ENCODE measurements at places on chromosomes 16 and 17.

DNA sequence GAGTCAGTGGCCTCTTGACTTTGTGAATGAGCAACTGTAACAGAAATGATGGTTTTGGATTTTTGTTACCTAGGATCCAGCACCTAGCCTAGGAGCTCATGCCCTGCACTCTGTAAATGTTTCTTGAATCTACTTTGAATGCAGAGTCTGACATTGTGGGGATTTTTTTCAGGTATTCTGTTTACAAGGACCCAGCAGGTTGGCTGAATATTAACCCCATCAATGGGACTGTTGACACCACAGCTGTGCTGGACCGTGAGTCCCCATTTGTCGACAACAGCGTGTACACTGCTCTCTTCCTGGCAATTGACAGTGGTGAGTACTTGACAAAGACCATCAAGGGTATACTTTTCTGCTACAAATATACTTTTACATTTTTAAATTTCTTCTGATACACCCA lies 59.8 kb upstream of the HSBP1 start:
- no peak for DNase-seq

GRCh38 chr16:72895951-72896350 lies 152.0 kb downstream of the ZFHX3 start:
- DNase-seq = no peak

GRCh38 chr17:3952186-3952585 lies 12.1 kb downstream of the ATP2A3 start:
- DNase-seq = no peak

DNA sequence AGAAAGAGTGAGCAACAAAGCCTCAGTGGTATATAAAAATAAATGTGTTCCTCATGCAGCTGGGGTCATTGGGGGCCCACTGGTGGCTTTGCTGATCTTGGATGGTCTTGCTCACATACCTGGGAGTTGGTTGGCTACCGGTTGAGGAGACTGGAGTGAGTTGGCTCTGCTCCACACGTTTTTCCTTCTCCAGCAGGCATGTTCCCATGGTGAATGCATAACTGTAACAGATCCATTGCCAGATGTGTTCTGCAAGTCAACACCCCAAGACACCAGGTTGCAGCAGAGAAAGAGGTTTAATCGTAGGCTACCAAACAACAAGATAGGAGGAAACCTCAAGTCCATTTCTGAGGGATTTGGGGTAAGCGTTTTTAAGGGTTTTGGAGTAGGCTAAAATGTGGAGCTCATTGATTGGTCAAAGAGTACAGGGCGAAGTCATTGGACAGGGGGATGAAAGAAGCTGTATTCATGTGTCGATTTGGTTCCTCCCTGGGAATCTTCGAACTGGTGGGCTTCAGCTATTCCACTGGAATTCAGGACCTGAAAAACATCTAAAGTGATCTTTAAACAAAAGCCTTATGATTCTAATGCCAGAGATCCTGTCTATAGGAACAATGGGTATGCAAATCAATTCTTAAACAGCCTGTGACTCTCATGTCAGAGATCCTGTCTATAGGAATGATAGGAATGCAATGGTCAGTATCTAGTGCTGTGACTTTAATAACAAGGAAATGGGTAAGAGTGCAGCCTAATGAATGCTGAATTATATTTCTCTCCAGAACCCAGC lies 467.5 kb upstream of the C16orf82 start:
- DNase-seq = no peak

DNA sequence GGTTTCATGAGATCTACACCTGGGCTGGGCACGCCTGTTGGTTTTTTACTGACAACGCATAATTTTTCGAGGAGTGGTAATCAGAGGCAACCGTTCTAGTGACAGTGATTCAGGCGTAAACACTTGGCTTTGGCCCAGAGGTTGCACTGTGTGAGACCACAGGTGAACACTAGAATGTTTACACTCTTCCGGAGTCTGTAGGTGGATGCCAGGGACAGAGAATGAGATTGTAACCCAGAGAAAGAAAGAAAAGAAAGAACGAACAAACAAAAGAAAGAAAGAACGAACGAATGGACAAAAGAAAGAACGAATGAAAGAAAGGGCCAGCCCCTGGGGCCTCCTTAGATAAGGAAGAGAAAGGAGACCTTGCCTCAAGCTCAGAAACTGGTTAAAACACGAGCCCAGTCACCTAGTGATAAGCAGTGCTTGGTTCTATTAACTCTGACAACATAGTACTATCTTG lies 113.2 kb downstream of the PRKCB start:
- DNase-seq = no peak

- no peak for DNase-seq
Measured at GRCh38 chr17:48577330-48577945, 712 bp downstream of the HOXB4 start.

DNA sequence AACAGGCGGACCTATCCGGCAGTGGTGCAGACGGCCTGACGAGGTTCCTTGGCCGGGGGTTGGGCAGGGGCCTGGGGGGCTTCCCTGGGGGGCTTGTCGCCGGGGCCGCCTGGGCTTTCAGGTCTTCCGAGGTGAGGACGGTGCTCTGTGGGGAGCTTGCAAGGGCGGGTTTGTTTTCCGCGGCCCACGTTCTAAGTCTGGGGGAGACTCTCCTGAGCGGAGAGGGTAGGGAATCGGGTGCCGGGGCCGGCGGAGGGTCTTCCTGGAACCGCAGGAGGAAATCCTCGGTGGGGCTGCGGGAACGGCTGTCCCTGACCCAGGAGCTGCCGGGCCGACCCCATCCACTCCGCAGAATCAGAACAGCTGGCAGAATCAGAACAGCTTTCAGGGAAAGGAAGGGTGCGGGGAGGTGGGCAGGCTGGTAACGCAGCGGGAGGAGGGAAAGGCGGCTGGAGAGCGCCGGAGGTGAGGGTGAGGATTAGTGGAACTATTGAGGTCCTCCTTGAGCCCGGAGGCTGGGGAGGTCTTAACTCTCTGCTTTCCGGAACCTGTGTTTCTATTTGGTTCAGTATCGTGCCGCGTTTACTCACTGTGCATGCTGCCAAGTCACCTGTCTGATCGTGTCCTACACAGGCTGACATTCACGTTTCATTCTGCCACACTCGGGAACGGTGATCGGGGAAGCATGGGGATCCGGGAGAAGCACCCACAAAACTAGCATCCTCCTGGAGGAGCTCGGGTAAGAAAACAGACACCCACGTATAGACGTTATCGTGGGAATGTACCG lies 28.9 kb downstream of the CPSF4L start:
- no peak for DNase-seq

GRCh38 chr16:68737046-68737729 lies at the start of gene CDH1:
TSS of gene CDH1 (plus strand) at chr16:68737292. CDS start at chr16:68737416, 124 bp downstream.
- no peak for DNase-seq

DNA sequence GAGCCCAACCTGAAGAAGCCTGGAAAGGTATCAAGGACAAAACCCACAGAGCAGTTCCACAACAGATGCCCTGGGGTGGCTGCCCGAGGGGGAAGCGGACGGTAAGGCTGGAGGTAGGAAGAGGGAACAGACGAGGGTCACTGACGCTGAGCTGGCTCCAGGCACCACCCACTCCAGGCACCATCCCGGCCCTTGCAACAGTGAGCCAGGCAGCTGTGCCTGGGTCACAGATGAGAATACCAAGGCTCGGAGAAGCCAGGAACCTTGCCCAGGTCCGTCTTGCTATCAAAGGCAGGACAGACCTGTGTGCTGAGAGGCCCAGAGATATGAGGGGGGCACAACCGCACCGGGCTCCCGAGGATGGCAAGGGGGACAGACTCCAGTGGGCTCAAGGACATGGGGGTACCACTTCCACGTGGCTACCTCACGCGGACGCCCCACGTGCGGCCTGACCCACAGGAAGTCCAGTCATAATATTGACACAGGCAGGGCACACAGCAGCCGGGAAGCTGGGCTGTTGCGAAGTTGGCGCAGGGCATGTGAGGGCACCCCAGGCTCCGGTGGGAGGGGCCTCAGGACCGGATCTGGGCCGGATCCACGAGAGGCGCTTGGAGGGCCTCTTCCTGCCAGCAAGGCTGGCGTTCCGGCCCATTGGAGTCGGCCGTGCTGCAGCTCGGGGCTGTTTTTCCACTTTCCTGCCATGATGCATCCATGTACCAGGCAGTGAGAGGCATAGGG lies 29.9 kb downstream of the PEMT start:
- no peak for DNase-seq

GRCh38 chr17:60073063-60073462 lies 5.7 kb downstream of the HEATR6 start:
- no peak for DNase-seq

DNA sequence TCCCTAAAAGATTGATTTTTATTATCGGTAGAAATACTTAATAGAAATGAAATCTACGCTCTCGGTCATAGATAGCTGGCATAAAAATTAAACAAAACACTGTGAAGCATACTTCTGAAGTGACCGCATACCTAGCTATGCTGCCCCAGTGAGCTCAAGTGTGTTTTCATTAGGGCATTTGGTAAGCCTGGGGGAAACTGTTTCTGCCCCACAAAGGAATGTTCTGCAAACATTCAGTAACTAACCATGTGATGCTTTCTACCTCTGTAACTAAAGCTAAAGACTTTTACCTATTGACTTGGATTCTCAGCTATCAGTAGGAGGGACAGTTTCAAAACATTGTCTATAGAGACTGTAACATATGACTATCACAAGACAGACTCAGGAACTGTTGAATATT lies 93.5 kb upstream of the HSBP1 start:
- no peak for DNase-seq
